ENCODE measurements at places on chromosomes 2 and 18. TPM values are rescaled to one million over a fixed set of nuclear protein-coding genes. Genes with fewer than 3 reads are reported as not detected.

Gene FBXO15
- 0.47 TPM for total RNA-seq

- no peak for DNase-seq
These were observed 9.1 kb upstream of the FBLN7 start for GRCh38 chr2:112129060-112129459.

Gene NLRC4
- 1.7 TPM for total RNA-seq

GRCh38 chr2:224959556-224959955 lies 82.7 kb downstream of the DOCK10 start:
- no peak for DNase-seq

Gene MC5R
- not detected for total RNA-seq

Gene DSG4
- total RNA-seq, result not detected

DNA sequence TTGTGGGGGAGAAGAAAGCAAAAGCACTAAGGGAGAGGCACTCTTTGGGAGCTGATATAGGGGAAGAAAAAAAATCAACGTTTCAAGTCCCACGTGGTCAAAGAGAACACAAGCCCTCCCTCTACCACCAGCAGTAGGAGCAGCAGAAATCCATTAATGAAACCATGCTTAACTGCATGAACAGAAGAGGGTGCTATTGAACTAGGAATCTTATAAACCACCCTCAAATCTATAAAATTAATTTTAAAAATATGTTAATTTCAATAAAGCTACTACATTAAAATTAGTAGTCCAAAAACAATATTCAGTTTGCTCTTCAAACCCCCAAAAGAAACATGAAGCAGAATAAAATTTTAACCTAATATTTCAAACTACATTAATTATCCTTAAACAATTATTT lies 147.8 kb downstream of the TMEM18 start:
- DNase-seq, result no peak

DNA sequence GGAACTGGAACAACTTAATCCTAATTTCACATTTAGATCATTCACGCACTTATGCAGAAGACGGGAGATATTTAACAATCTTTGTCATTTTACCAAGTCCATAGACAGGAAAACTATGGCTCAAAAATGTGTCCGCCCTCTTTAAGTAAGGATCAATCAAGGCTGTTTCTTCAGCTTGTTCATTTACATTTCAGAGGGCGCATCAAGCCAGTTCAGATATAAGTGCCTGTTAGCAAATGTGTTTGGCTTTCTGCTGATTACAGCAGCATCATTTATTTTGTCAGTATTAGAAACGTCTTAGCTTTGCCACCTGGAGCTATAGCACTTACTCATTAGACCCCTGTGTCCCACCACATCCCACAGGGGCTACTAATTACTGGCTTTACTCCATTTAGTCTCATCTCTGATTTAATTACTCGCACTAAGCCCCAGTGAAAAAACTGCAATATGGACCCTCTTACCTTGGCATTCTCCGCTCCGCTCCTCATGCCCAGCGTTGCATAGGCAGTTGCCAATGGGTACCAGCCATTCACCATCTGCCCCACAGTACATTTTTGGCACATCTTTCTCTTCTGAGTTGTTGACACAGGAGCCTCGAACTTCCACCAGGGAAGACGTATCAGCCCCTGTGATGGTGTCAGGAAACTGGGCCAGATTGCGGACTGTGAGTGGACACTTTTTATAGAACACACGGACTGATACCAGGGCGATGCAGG lies 8.7 kb downstream of the EPHA4 start:
- no peak for DNase-seq

DNA sequence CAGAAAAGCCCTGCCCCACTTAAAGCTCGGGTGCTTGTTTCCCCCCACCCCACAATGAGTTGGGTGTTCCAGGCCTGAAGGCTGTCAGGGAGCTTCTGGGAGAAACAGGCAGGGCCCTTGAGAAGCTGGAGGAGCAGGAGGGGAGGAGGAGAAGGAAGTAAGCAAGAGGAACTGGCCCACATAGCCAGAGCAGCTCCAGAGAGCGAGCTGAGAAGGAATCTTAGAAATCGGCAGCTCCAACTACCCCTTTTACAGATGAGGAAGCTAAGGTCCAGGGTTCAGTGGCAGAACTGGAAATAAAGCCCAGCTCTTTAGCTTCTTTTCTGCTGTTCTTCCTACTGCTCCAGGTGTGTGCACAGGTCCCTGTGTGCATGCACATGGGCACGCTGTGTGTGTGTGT lies 12.7 kb upstream of the KCNK3 start:
- peak; percentile 2 for DNase-seq

Gene AKAIN1
- total RNA-seq, result not detected

- no peak for DNase-seq
These were observed 120.0 kb downstream of the SNTG2 start for GRCh38 chr2:1070601-1071000.

Gene REG3A
- not detected for total RNA-seq

DNA sequence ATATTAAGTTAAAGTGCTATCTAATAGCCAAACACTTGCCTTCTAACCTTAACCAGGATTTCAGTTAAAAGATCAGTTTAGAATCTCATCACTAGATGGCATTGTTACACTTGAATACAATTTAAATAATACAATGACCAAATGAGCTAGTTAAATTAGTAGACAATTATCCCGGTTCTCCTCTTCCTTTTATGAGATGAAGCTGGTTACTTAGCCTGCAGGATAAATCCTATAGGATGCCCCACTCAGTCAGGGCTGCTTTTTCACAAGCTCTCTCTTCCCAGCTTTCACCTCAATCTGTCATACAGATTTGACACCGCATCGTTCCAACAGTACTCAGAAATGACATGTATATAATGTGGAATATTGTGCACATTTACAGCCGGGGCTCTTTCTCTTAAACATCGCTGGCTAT lies 678.8 kb downstream of the KCNJ3 start:
- no peak for DNase-seq

- no peak for DNase-seq
These were observed 112.5 kb downstream of the SETBP1 start for GRCh38 chr18:44793194-44793593.

Gene MC2R
- total RNA-seq, result not detected

GRCh38 chr2:26299471-26300101 lies 46.4 kb upstream of the SELENOI start:
- no peak for DNase-seq

DNA sequence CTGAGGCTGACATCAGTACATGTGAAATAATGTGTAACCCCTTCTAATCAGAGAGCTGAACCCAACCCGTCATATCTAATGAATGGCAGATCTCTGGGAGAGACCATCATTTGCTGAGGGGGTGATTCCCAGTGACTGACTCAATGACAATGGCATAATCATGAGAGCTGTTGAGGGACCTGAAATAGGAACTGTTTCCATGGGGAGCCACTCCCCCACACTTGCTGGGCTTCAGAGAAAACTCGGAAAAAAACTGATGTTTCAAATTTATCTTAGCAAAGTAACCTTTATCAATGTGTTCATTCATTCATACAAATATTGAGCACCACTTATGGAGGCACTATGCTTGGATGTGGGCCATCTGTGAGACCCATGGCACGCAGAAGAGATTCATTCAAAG lies 93.4 kb upstream of the ZBTB14 start:
- DNase-seq, result no peak

GRCh38 chr2:31304816-31305215 lies 70.9 kb downstream of the EHD3 start:
- no peak for DNase-seq

- DNase-seq, result no peak
These were observed 728.4 kb upstream of the PKDCC start for GRCh38 chr2:41319437-41319836.

GRCh38 chr2:235564066-235564465 lies 70.2 kb downstream of the AGAP1 start:
- DNase-seq, result no peak

Gene SMYD1
- 116 TPM for total RNA-seq

Gene VWA3B
- not detected for total RNA-seq

Gene MROH2A
- total RNA-seq, result not detected

DNA sequence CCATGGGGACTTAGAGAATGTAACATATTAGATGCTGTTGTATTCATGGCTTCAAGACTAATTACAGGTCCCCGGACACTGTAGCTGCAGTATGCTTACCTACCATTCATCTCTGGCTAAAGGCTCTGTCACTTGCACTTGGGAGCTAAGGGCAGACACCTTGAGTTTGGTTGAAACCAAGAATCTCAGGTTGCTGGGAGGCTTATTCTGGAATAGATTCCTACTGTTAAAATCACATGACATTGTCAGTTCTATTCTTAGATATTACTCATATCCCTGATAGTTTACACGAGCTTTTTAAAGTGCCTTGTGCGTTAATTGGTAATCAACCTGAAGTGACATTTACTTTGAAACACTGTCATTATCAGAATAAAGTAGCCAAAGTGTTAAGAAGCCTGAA lies 73.0 kb upstream of the EPB41L5 start:
- DNase-seq, result no peak

GRCh38 chr2:226137201-226137811 lies 662.3 kb downstream of the IRS1 start:
- DNase-seq, result no peak

- no peak for DNase-seq
These were observed 509.7 kb upstream of the MYT1L start for GRCh38 chr2:2840681-2841300.

Gene PAX8
- 1.9 TPM for total RNA-seq

Gene GLI2
- 3.8 TPM for total RNA-seq

DNA sequence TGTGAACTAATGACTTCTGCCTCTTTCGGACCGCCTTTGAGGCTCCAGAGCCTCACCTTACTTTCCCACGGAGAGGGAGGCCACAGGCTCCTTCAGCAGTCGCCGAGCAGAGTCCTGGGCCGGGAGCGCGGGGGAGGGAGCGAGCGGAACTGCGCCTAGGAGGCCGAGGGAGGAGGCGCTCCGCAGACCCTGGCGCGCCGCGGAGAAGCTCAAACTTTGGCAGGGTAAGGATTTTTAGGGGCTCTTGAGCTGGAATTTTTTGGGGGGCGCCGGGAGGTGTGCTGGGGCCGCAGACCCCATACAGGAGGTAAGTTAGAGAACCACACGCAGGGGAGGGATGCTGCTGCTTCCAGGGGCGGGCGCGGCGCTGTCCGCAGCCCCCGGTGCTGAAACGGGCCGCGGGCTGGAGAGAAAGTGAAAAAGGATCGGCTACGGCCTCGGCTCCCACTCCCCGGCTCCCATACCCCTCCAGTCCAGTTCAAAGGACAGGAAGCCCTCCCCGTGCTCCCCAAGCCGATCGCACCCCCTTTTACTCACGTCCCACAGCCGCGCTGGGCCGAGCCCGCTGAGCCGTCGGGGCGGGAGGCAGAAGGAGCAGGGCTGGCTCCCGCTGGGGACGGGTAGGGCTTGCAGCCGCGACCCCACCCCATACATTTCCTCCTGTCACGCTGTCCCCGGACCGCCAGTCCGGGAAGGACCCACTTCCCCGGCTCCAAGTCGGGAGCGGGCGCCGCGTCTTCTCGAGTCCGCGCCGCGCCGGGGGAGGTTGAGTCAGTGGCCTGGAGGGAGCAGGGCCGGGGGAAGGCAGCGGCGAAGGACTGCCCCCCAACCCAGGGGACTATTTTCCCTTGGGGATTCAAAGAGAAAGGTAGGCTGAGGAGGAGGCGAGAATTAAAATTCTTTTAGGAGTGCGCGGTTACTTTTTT lies at the start of gene CNGA3:
Gene CNGA3, plus strand, starts transcription at position 146 of the 926 bp plus-strand sequence. CDS start 23,520 bp downstream, outside the sequence.
- peak; percentile 24 for DNase-seq

- DNase-seq, result no peak
These were observed 162.4 kb downstream of the GALNT1 start for GRCh38 chr18:35743916-35744315.

- no peak for DNase-seq
These were observed 261.2 kb downstream of the ALK start for GRCh38 chr2:29660201-29660600.

GRCh38 chr18:13422541-13423147 lies 204.1 kb downstream of the LDLRAD4 start:
- no peak for DNase-seq

GRCh38 chr2:128775217-128775913 lies 456.7 kb upstream of the HS6ST1 start:
- DNase-seq, result no peak

Gene MAPK4
- total RNA-seq, result 19.9 TPM

Gene CFC1
- total RNA-seq, result 0.76 TPM

DNA sequence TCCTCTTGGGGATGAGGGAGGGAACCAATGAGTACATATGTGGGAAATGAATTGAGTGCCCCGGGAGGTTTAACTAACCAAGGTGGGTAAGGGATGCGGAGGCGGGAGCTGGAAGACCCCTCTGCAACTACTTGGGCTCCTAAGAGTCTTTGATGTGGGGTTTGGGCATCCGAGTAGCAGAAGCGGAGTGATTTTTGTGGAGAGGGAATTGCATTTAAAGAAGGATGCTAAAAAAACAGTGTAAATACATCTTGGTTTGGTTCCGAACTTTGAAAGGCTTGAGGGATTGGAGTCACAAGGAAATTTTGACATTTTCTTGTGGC lies 215.7 kb downstream of the MCFD2 start:
- no peak for DNase-seq

DNA sequence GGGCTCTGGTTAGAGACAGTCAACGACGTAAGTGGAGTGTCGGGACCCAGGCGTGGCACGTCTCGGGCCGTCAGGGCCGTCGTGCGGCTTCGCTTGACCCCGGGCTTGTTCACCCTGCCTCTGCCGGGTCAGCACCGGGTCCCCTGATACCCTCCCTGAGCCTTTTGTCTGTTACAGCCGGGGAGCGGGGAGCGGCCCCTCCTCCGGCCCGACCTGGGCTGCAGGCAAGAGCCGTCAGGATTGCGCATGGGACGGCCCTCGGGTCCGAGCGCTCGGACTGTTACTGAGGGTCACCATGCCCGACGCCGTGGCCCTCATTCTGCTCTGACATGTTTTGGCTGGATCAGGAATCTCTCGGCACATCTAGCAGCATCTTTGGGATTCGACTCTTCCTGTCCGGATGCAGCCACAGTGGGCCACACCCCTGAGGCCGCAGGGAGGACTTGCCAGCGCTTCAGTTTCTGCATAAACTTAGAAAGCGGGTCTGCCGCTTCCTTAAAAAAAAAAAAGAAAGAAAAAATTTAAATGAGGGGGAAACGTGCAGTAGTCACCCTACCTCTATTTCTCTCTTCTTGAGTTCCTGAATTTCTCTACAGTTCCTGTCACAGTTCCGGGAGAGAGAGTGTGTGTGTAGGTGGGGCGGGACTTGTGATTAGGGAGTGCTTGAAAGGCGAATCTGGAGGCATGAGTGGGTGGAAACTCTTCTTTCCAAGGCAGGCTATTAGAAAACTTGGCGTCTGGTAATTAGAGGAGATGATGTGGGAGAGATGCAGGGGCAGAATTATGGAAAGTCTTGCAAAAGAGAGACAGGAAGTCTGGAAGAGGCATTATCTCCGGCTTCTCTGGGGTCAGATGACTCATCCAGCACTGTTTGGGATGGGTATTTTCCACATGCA lies 909 bp downstream of the TMEM87B start:
- DNase-seq, result peak; percentile 81

Gene VWC2L
- not detected for total RNA-seq

Gene C2orf81
- total RNA-seq, result 0.59 TPM

Gene SLC9A2
- not detected for total RNA-seq

Gene PRKAG3
- total RNA-seq, result 0.10 TPM
